Stimulated activated CD4-positive, alpha-beta T cell treated with anti-CD3 and anti-CD28 coated beads, Interleukin-12 subunit alpha, Interleukin-12 subunit beta, amount 100 ng/mL, for 24 hours (primary cell): ENCODE measurements at places on chromosomes 7 and 10.

- DNase-seq = no peak
Measured at GRCh38 chr10:93336678-93337077, 145.5 kb downstream of the MYOF start.

- DNase-seq = no peak
Measured at GRCh38 chr7:49443515-49443914, 329.9 kb upstream of the VWC2 start.

- no peak for DNase-seq
Measured at GRCh38 chr7:151283302-151283701, 34.8 kb upstream of the SMARCD3 start.

DNA sequence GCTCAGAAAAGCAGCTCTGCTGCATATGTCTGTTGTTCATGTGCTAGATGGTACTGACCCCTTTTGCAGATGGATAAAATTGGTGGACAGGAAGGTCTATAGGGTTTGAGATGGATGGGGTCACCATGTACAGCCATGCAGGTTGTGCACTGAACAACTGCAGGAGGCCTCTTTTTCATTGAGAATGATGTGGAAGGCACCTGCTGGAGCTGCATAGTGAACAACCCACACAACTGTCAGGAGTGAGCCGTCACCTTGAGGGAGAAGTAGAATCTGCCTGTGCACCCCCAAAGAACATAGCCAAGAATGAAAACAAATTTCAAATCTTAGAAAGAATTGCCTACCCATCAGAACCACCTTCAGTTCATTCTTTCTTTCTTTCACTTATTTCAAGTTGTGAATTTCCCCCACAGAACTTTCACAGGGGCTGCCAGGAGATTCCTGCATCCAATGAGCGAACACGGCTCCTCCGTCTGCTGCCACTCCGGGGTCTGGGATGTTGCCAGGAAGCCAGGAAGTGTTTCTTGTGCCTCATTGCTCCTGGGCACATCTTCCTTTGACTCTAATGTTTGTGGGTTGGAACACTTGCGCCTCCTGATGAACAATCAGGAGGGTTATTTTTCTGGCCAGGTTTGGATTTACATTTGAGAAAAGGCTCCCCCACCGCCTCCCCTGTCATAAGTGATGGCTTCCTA lies 53.7 kb upstream of the DOCK1 start:
- no peak for DNase-seq
